ENCODE measurements at places on chromosomes 13 and 19.

- DNase-seq, result no peak
Observed at GRCh38 chr19:17580470-17581144, 25.2 kb downstream of the COLGALT1 start.

- no peak for DNase-seq
Observed at GRCh38 chr13:92221916-92222315, 823.5 kb downstream of the GPC5 start.

GRCh38 chr13:95160112-95160906, 140.9 kb downstream of the ABCC4 start:
- no peak for DNase-seq

- DNase-seq, result peak; percentile 67
Observed at GRCh38 chr13:51844862-51845573, at the start of gene TMEM272. Gene TMEM272, minus strand, starts transcription at chr13:51845177. Its CDS starts 6,647 bp downstream, at chr13:51838530.

DNA sequence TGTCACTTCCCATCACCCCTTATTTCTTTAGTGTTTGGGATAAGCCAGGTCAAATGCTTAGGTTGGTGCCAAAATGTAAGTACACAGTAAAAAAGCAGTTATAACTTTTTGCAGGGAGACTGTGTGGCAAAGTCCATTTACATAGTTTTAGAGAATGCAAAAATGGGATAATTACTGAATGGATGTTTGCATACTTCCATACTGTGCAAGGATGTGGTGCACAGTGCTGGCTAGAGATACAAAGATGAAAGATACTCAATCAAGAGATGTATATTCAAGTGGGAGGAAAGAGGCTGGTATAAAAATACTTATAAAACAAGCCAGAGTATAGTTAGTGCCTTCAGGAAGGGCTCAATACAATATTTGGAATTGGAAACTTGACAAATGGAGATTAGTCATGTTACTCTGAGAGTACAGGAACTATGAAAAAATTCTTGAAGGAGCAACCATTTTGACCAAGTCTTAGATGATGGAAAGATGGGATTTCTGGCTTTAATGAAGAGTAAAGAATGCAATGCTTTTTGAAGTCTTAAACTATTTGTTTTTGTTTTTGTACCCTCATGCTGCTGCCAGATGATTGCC, 8.0 kb downstream of the PDS5B start:
- no peak for DNase-seq

- no peak for DNase-seq
Observed at GRCh38 chr13:25674371-25674770, 302.6 kb downstream of the ATP8A2 start.

DNA sequence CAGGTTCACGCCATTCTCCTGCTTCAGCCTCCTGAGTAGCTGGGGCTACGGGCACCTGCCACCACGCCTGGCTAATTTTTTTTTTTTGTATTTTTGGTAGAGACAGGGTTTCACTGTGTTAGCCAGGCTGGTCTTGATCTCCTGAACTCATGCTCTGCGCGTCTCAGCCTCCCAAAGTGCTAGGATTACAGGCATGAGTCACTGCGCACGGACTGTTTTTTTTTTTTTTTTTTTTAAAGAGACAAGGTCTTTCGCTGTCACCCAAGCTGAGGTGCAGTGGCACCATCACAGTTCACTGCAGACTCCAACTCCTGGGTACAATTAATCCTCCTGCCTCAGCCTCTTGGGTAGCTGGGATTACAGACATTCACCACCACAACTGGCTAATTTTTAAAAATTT, 8.2 kb upstream of the ADAMTS10 start:
- no peak for DNase-seq

DNA sequence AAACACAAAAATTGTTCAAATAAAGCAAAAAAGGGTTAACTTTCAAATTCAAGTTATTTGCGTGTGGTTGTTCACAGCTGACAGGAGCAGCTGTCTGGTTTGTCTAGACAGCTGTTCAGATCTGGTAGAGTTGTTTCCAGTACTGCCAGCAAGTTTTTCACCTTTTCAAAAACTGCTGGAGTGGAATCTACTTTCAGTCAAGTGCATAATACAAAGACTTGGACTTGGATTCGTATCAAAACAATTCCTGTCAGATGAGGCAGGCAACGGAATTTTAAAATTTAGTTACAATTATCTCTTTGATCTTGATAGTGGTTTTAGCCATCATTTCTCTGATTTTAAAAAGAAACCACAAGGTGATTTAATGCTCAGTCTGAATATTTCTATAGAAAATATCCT, 51.7 kb upstream of the EEF1AKMT1 start:
- no peak for DNase-seq

Measured in right forelimb (tissue), 1 donor.